ENCODE measurements at places on chromosomes 5 and 9.

- no peak for DNase-seq
These were observed 107.6 kb downstream of the GRIA1 start for GRCh38 chr5:153598099-153598498.

GRCh38 chr5:172973127-172973916 lies 10.2 kb upstream of the ATP6V0E1 start:
- DNase-seq, result no peak

- no peak for DNase-seq
These were observed 28.1 kb downstream of the SMARCA2 start for GRCh38 chr9:2043243-2043642.

DNA sequence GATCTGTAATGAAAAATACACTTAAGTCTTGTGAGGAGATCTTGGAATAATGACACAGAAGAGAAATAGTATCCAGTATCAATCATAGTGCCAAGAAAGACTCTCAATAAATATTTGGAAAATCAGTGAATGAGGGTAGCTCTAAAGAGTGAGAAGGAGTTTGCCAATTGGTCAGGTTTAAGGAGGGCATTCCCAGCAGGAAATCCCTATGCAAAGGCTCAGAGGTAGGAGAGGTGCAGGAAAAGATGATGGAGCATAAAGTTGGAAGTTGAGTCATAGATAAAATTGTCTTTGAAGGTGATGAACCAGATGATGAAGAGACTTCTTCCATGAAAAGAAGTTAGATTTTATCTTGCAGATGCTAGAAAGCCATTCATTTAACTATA lies 27.8 kb downstream of the TNPO1 start:
- DNase-seq, result no peak

GRCh38 chr9:37617832-37618231 lies 25.4 kb upstream of the TOMM5 start:
- no peak for DNase-seq

DNA sequence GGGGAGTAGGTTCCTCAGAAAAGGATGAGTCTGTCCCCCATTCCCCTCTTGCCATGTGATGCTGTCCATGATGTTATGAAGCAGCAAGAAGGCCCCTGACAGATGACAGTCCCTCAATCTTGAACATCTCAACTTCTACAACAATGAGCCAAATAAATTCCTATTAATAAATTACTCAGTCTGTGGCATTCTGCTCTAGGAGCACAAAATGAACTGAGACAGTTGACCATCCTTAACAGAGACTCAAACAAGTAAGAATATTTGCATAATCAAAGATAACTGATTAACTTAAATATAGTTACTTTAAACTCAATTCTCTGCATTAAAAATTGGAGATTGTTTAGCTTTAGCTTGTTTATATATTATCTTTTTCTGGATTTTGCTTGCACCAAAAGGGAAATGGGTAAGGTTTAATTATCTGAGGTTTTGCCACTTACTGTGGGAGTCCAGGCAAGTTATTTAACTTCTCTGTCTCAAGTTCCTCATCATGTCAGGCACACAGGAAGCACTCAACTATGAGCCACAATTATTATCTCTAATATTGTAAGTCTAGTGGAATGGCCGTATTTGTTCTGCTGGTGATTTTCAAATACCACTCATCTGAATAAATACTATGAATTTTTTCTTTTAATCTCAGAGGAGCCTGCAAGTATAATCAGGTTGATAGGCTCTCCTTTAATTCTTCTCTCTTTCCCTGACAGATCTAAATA lies 162.9 kb downstream of the TSSK1B start:
- no peak for DNase-seq

- DNase-seq, result no peak
These were observed 26.3 kb downstream of the GOLGA2 start for GRCh38 chr9:128249558-128249907.

- DNase-seq, result no peak
These were observed 15.7 kb downstream of the TTC23L start for GRCh38 chr5:34854459-34855174.

GRCh38 chr9:129081388-129081904 lies 535 bp downstream of the DOLPP1 start:
- no peak for DNase-seq

GRCh38 chr5:14962604-14963003 lies 91.0 kb upstream of the ANKH start:
- no peak for DNase-seq

GRCh38 chr5:125685771-125686170 lies 737.4 kb upstream of the GRAMD2B start:
- no peak for DNase-seq

GRCh38 chr9:15901572-15901971 lies 348.7 kb downstream of the CCDC171 start:
- no peak for DNase-seq

DNA sequence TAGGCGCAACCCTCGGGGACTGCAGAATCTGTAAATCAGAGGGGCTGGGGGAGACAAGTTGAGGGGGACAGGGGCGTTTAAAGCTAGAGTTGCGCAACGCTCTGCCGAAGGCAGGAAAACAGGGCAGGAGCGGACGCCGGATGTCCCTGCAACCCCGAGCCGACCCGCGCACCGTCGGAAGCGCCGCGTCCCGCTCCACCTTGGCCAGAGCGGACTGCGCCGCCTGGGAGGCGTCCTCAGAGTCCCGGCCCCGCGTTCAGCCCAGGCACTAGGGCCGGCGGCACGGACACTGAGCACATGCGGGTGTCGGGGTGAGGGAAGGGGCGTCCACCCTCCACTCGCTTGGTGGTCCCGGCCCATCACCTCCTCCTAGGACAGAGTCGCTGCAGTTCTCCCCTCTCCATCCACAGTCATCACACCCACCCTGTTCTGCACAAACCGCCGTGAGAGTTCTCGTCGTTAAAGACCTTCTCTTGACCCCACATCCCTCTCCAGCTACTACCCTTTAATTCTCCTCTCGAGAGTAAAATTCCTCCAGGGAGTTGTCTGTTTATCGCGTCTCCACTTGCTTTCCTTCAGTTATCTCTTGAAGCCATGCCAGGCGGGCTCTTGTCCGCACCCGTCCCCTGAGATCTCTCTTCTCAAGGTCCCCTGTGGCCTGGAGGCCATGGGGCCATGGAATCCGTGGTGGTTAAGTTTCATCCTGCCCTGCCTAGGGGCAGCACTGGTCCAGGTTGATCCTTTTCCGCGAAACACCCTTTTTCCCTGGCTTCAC lies 796 bp upstream of the PDLIM7 start:
- no peak for DNase-seq

DNA sequence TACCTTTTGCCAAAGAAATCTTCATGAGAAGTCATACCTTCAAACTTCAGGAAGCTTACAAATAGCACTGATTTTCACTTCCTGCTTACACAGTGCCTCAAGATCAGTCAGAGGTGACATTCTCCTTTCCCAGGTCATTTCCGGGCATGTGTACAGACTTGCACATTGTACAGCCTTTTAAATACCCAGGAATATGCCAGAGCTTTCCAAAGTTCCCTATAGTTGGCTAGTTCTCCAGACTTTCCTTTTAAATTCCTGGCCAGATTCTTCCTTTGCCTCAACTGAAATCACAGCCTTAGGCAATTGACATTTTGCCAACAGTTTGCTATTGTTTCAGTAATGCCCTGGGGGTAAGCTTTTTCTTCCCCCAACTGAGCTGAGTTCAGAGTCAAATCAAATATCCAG lies 47.2 kb downstream of the RFX3 start:
- DNase-seq, result no peak

GRCh38 chr9:86282979-86283535 lies 719 bp upstream of the ISCA1 start:
- no peak for DNase-seq

DNA sequence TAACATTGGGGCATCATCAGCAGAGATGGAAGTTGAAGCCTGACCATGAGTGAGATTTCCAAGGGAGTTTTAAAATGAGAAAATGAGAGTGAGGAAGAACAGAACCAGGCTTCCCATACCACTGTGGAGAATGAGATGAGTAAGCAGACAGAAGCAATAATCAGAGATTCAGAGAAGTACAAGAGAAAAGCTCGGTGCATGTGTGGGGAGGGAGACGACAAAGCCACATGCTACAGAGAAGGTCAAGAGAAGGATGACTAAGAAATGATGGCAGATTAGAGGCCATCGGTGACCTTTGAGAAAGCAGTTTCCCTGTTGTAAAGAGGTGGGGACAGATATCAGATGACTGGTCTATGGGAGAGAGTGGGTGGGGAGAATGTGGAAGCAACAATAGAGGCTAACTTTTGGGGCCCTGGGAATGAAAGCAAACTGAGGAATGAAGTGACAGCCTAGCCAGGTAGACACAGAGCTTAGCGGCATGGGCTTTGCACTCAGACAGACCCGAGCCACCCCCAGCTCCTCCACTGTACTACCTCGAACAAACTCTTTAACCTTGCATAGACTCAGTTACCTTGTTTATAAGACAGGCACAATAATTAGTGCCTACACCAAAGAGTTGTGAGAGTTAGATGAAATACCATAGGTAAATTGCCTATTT lies 207.7 kb downstream of the PIK3R1 start:
- DNase-seq, result no peak

- no peak for DNase-seq
These were observed at the start of gene TYRP1 for GRCh38 chr9:12693141-12693540. Gene TYRP1 (plus strand): TSS chr9:12693385. CDS start chr9:12693997, 612 bp downstream.

DNA sequence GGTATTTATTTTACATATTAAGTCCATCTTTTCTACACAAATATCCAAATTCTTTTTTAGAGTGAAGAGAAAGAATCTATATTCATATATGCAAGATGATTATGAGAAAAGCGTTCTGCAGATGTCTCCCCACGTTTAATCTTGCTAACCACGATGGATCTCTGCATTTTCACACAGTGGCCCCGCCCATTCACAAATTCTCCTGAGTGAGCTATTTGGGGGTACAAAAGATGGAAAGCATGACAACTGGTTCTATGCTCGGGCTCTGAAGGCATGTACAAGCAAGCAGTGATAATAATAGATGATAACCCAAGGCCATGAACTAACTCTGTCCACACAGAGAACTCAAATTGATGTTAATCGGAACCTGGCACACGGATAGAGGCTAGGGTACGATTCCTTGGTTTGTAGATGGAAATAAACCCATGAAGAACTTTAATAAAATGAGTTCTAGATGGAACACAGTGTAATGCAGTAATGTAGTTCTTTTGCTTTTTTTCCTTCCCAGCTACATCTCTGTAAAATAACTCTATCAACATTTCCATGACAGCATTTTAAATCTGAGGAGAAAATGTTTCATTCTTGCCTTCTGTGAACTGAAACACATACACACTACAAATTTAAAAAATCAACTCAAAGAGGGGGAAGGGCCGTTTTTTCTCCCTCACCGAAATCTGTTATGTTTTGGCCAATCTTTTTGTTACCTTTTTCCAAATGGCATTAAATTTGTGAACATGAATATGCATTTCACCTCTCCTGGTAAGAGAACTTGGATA lies 851.7 kb upstream of the DMAC1 start:
- DNase-seq, result no peak

GRCh38 chr5:3996707-3997336 lies 401.2 kb downstream of the IRX1 start:
- DNase-seq, result no peak

DNA sequence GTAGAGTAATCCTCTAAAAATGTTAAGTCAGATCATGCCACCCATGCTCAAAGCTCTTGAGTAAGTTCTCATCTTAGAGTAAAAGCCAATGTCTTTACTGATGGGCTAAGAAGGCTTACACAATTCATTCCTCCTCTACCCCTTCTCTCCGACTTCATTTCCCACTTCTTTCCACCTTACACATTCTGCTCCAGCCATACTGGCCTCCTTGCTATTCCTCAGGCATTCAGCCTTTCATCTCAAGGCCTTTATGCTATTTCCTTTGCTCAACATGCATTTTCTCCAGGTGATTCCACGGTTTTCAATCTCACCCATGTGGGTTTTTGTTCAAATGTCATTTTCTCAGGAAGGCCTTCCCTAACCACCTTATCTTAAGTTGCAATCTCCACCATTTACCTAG lies 104.9 kb downstream of the MAP1B start:
- no peak for DNase-seq

GRCh38 chr5:173645890-173646574 lies 29.6 kb upstream of the BOD1 start:
- peak; percentile 35 for DNase-seq

DNA sequence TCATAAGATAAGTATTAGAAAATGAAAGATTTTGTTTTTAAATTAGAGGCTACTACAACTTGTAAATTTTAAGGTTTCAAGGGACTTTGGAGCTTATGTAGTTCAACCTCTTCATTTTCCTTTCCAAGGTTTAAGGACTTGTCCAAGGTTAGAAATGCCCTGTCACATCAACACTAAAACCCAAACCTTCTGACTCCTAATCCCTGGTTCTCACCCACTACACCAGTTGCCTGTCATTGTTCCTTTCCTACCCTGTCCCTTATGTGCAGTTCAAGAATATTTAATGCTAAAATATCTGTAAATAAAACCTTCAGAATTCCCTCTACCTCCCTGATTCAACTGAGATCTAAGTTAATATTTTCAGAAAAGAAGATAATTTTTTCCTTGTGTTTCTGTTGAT lies 206.4 kb downstream of the NFIB start:
- no peak for DNase-seq

GRCh38 chr9:9718691-9719090 lies 894.1 kb downstream of the PTPRD start:
- no peak for DNase-seq

- DNase-seq, result no peak
These were observed 19.4 kb downstream of the PDCD1LG2 start for GRCh38 chr9:5529683-5530221.

DNA sequence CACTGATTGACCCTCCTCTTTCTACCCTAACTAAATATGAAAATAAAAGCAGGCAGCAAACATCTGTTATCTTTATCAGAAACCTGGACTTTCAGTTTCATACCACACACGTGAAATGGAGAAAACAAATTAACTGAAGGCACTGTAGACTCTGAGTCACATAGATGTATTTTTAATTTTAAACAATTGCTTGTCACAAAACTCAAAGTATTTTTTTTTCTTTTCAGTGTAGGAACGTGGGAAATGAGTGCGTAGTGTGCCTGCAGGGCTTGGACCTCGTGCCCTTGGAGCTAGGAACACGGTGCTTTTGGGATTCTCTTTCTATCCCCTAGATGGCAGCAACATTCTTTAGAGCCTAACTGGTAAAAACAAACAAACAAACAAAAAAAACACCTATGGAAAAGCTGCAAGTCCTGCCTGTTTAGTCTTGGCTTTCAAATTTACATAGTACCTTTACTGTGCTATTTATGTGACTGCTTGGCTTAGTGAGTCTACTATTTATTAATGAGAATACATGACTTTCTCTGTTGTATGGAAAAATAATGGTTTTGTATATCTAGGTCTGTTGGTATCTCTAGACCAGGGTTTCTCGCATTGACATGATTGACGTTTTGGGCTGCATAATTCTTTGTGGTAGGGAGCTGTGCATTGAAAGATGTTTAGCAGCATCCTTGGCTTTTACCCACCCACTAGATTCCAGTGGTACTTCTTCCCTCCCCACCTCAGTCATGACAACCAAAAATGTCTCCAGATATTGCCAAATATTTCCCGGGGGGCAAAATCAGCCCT lies 16.8 kb upstream of the ACTBL2 start:
- DNase-seq, result no peak

GRCh38 chr9:71767163-71767775 lies 1.0 kb downstream of the CEMIP2 start:
- DNase-seq, result no peak
